ENCODE measurements at places on chromosomes 5 and 9.
A peak's percentile ranks its signal among the peaks of the same experiment; 100 is the strongest.

- DNase-seq: peak; percentile 2
Observed at GRCh38 chr5:53879708-53880323, 319.4 kb downstream of the NDUFS4 start.

- DNase-seq: no peak
Observed at GRCh38 chr5:38639377-38640358, 83.2 kb upstream of the LIFR start.

DNA sequence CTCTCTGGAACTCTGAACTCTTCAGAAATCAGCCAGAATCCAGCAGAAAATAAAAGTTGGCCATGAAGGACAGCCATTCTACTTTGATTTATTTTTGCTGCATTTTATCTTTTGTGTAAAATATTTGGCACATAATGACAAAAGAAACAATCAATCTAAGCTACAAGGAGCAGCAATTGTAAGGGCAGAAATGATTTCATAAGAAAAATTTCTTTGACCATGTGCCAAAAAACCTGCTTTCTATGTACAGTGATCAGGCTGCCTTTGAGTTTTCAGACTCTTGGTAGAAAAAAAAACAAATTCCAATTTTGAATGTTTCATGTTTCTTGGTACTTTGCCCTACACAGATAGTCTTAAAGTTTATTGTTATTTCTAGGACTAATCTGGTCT is 69.8 kb upstream of the SLC1A3 start:
- no peak for DNase-seq

DNA sequence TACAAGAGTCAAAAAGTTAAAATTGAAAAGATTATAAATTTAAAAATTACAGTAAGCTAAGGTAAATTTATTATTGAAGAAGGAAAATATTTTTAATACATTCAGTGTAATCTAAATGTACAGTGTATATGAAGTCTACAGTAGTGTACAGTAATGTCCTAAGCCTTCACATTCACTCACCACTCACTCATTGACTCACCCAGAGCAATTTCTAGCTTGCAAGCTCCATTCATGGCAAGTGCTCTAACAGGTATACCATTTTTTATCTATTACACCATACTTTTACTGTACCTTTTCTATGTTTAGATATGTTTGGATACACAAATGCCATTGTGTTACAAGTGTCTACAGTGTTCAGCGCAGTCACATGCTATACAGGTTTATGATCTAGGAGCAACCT is 389.7 kb downstream of the RASEF start:
- DNase-seq: no peak

- DNase-seq: no peak
Observed at GRCh38 chr9:129336601-129337331, 158.7 kb upstream of the IER5L start.

DNA sequence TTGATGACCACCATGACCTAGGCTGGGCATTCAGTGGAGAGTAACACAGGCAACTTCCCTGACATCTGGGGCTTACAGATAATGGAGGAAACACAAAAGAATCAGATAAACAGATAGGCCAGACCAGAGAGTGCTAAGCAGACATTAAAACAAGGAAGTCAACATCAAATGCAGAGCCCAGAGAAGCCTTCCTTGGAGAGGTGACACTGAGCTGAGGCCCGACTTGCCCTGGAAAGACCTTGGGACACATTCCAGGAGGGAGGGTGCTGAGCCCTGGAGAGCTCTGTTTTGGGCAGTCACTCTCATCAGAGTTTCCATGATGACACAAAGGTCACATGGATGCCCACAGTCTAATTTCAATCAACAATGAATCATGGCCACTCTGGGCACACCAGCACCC is 31.9 kb upstream of the C5orf58 start:
- DNase-seq: no peak

- no peak for DNase-seq
Observed at GRCh38 chr5:59042201-59043055, 459.6 kb downstream of the RAB3C start.

DNA sequence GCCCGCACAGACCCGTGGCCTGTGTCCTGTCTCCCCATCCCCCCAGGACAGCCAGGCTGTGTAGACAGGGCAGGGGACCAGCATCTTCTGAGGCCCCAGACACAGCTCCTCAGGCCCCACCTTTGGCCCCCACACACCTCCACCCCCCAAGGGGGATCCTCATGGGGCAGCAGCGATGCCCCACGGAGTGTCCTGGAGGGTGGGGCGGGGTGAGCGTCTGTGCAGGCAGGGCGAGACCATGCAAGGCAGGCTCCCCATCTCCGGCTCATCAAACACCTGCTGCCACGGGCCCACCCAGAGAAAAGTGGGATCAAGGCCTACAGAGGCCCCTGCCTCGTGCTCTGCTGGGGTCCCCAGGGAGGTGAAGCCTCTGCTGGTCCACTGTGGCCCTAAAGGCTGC is 118.7 kb upstream of the FOXD4L5 start:
- DNase-seq: no peak

GRCh38 chr5:172647352-172648012 is 6.4 kb downstream of the NEURL1B start:
- no peak for DNase-seq

DNA sequence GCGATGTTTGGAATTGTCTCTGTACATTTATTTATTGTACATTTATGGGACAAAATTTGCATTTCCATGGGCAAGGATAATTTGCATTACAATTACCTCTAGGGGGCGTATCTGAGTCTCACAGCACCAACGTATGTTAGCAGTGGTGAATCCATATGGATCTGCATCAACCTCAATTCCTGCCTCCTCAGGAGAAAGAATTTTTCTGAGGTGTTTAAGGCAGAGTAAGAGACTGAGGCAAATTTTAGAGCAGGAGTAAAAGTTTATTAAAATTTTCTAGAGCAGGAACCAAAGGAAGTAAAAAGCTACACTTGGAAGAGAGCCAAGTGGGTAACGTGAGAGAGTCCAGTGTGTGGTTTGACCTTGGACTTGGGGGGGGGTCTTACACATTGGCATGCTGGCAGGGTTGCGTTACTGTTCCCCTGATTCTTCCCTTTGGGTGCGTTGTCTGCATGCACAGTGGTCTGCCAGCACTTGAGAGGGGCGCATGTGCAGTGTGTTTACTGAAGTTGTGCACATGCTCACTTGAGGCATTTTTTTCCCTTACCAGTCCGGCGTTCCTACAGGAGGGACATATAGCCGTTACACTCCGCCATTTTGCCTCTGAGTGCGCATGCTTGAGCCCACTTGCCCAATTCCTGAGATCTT is 21.0 kb upstream of the RAB14 start:
- no peak for DNase-seq

DNA sequence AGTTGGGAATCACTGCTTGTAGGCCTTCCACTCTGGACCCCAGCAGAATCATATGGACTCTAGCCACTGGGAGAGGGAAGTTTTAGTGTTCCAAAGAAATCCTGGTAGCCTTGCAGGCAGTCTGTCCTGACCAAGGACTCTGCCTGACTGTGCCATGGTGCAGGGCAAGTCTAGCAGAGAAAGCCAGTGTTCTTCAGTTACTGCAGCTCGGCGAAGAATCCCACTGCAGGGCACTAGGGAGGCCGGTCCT is 20.3 kb upstream of the MATR3 start:
- no peak for DNase-seq

GRCh38 chr9:128416014-128416413 is 4.6 kb upstream of the CERCAM start:
- no peak for DNase-seq

GRCh38 chr9:107274953-107275422 is 8.1 kb upstream of the RAD23B start:
- DNase-seq: no peak

GRCh38 chr9:135533674-135534073 is 12.3 kb upstream of the OBP2A start:
- no peak for DNase-seq

DNA sequence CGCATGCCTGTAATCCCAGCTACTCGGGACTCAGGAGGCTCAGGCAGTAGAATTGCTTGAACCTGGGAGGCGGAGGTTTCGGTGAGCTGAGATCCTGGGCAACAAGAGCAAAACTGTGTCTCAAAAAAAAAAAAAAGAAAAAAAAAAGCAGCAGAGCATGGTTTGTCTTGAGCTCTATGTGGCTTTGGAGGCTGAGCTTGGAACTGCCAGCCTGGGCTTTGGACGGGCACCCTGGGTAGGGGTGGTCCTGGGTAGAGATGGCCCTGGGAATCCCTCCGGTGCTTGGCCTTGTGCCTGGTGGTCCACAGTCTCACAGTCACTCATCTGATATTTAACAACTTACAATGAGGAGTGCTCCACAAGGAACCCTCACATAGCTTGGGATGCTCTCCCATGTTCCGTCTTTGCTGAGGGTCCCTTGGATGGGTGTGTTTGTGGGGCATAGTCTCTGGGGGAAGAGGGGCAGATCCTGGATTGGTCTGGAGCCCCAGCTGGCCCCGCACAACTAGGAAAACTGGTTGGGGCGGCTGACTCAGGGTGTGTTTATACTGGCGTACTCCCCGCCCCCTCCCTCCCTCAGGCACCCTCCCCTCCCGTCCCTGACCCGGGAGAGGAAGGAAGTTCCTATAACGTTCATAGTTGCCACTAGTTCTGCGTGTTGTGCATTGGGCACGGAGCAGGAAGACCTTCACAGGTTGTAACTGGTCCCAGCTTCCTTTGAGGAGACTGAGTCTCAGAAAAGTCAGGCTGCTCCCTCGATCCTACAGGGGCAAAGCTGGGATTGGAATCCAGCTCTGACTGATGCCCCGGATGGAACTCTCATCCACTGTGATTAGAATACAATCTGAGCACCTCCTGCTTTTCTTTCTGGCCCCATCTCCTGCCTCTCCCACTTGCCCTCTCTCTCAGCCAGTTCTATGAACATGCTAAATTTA is 11.2 kb downstream of the IER5L start:
- DNase-seq: peak; percentile 72

- no peak for DNase-seq
Observed at GRCh38 chr5:97422678-97423077, 239.6 kb upstream of the RIOK2 start.

GRCh38 chr9:98980291-98980690 is 36.6 kb downstream of the COL15A1 start:
- no peak for DNase-seq

GRCh38 chr9:100730086-100730485 is 152.2 kb downstream of the CAVIN4 start:
- DNase-seq: no peak

DNA sequence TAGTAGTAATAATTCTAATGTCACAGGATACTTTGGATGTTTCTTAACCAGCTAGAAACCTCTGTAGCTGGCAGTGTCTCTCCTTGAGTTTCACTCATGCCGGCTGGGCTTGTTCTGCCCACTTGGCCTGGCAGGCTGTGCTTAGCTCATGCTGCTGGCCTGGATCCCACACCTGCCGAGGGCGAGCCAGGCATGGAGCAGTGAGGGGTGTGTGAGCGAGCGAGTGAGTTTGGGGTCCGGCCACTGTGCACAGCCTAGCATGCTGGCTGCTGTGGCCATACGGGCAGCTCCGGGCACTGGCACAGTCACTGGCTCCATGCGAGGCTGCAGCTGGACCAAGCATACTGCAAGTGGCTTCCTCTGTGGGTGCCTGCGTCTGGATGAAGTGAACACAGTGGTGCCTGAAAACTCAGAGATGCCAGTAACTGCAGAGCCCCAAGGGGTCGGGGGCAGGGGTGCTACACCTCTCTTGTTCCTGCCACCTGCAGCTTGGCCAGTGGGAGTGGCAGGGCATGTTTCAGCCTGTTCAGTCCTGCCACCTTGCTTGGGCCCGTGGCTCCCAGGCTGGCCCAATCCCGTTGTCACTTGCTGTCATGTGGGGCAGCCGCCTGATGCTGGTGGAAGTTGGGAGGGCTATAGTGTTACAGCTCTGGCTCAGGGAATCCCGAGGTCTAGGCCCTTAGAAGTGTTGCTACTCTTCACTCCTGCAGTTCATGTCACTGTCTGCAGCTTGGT is 9.9 kb downstream of the FSD1L start:
- DNase-seq: no peak

DNA sequence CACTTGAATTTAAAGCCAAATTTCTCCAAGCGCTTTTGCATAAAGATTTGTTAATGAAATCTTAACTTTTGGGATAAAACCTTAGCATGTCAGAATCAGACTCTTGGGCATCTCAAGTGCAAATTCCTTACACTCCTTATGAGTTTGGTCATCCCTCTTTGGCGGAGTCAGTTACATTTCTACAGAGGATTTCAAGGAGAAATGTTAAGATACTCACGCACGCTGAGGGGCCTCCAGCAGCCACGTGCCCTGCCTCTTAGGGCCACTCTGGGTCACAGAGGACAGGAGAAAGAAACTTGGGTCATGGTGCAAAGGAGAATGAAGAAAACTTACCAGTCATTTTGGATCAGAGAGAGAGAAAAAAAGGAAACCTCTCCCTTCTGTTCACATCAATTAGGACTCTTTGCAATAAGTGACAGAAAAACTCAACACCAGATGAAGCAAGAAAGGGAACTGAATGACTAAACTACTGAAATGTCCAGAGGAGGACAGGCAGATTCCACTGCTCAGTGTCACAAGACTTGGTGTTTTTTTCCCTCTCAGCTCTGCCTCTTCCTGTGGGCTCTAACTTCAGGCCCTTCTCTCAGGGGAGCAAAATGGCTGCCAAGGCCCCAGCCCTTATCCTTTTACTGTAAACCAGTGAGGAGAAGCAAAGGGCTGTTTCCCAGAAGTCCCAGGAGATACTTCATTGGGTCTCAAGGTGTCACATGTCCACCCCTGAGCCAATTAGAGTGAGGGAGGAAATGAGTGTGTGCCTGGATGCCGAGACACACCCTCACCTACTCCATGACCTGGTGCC is 63.3 kb upstream of the NFIL3 start:
- no peak for DNase-seq

GRCh38 chr5:56099346-56099745 is 104.6 kb upstream of the IL6ST start:
- no peak for DNase-seq

DNA sequence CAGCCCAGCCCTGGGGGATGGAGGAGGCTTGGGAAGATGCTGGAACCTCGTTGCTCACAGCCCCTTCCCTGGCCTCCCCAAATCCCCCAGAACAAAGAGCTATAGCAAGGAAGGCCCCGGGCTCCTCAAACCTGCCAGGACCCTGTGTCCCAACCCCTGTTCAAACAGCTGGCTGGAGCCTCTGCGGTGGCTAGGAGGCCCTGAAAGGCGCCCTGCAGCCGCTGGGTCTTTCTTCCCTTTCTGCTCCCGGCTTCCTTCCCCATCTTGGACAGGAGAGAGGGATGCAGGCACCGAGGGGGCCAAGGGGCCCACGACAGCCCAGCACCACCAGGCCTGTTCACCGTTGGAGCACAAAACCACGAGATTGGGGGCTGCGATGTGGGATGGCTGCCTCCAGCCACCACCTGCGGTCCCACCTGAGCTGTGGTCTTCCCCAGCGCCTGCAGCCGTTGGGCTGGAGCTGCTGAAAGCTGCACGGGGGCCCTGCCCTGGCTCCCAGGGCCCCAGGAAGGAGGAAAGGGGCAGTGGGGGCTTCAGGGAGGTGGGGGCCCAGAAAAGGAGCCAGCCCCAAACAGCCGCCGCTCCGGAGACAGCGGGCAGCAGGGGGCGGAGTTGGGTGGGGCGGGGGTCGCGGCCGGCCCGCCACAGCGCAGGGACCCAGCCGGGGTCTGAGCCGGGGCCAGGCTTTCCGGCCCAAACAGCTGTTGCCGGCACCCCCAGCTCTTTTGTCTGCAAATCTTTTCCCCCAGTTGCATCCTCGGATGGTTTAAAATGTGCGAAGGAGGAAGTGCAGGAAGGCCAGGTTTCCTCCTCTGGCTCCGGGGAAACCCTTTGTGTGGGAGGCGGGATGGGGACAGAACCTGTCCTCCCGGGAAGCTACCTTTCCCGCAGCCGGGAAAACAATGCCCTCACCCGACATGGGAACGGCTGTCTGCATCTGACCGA is 16.1 kb downstream of the NOTCH1 start:
- no peak for DNase-seq

- DNase-seq: no peak
Observed at GRCh38 chr9:99309141-99309939, 87.3 kb downstream of the SEC61B start.

- no peak for DNase-seq
Observed at GRCh38 chr9:112898872-112899311, 8.2 kb upstream of the SLC46A2 start.

Data from DMS153 (cell line).